ENCODE measurements at places on chromosomes 7 and 10.
A peak's percentile ranks its signal among the peaks of the same experiment; 100 is the strongest.

DNA sequence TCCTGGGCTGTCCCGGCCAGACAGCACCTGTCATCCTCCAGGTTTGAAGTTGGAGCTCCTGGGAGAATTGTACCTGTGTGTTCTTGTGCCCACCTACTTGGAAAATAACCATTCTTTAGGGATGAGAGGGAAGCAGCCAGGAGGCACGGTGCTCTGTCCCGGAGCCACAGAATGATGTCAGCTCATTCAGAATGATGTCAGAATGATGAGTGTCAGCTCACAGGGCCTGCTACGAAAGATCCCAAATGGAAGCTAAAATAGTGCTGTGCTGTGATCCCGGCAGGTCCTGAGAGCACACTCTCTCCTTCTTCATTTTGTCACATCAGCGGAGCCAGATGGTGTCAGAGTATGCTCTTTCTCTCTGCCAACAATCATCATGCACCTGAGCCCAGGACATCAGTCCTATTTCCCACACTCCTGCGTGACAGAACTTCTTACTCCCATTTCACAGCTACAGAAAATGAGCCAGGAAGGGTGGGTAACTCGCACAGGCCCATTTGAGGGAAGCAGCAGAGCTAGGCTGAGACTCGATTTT is 8.3 kb downstream of the ABCA13 start:
- DNase-seq = no peak

GRCh38 chr7:128867842-128868623 is 5.4 kb downstream of the ATP6V1F start:
- no peak for DNase-seq

DNA sequence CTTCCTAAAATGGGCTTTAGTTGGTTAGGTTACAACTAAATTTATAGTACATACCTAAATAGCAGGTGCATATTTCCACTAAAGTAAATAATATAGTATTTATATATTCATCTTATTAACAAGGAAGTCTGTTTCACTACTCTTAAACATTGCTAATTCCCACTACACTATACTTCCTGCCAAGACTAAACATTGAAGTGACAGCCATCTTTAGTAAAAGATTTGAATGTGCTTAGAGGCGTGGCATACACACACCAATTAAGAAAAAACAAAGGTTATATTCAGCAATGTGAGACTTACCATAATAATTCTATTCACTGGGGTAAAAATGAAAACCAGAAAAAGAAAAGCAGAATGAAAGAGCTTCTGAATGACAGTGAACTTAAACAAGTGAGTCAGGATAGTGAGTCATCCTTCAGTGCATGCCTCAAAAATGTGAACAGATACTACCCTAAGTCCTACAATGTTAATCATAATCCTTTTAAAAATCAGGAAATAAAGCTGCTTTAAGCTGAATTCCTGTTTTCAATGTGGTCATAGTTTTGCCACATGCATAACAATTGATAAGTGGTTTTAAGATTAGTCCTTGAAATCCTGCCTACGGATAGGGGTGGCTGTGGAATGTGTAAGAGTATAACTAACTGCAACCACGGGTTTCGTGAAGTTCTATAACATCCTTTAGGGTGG is 59.4 kb downstream of the USP6NL start:
- no peak for DNase-seq

- DNase-seq = no peak
These were observed 107.1 kb upstream of the FAM20C start for GRCh38 chr7:85074-85882.

DNA sequence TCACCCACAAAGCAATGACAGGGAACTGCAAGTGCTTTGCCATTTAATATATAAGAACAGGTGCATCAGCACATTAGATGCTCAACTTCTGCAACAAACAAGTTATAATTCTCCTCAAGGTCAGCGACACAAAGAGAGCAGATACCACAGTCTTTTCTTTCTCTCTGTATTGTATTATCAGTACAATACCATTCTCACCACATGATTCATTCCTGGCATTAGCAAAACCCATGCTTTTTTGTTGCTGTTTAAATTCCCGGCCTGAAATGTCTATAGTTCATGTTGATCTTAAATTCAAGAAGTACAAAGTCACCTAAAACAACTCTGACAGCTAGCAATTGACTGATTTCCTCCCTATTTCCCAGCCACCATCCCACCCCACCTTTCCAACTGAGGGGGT is 111.8 kb upstream of the FEZF1 start:
- DNase-seq = no peak

- DNase-seq = no peak
These were observed 27.7 kb downstream of the CUBN start for GRCh38 chr10:17101910-17102266.

DNA sequence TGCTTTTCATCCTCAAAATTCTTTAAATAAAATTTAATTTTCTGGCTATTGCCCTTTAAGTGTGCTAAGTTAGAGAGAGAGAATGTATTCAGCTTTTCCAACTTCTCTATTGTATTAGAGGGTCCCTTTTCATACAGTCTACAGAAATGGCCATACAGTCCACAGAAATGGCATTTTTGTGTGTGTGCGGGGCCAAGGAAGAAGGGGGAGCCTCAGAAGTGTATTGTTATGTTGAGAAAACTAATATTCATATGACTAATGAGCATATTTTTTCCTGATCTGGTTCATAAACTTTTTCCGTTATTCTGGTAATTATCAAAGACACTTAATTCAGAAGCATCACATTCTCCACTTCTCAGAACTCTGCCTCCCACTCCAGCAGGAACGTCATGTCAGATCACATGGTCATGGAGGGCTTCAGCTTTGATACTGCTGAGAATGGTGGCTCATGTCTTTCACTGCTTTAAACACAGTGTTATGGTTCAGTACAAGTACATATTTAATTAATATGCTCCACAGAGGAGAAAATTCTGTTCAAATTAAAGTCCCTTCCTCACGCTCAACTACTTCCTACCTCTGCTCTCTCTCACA is 37.1 kb downstream of the ELMO1 start:
- peak; percentile 41 for DNase-seq

- no peak for DNase-seq
These were observed 123.6 kb downstream of the ZNF248 start for GRCh38 chr10:37733822-37734221.

DNA sequence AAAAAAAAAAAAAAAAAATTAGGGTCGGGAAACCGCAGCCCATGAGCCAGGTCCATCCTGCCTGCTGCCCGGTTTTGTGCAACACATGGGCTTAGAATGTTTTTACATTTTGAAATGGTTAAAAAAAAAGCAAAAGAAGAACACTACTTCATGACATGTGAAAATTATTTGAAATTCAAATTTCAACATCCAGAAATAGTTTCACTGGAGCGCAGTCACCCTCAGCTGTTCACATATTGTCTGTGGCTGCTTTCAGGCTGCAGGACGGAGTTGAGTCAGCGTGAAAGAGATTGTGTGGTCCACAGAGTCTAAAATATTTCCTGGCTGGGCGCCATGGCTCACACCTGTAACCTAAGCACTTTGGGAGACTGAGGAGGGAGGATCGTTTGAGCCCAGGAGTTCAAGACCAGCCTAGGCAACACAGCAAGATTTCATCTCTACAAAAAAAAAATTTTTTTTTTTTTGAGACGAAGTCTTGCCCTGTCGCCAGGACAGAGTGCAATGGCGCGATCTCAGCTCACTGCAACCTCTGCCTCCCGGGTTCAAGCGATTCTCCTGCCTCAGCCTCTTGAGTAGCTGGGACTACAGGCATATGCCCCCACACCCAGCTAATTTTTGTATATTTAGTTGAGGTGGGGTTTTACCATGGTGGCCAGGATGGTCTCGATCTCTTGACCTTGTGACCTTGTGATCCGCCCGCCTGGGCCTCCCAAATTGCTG is 63.9 kb upstream of the ECHDC3 start:
- no peak for DNase-seq

GRCh38 chr7:23002698-23003097 is 11.2 kb downstream of the HYCC1 start:
- no peak for DNase-seq

GRCh38 chr7:7536396-7537019 is 835 bp upstream of the COL28A1 start:
- DNase-seq = no peak

DNA sequence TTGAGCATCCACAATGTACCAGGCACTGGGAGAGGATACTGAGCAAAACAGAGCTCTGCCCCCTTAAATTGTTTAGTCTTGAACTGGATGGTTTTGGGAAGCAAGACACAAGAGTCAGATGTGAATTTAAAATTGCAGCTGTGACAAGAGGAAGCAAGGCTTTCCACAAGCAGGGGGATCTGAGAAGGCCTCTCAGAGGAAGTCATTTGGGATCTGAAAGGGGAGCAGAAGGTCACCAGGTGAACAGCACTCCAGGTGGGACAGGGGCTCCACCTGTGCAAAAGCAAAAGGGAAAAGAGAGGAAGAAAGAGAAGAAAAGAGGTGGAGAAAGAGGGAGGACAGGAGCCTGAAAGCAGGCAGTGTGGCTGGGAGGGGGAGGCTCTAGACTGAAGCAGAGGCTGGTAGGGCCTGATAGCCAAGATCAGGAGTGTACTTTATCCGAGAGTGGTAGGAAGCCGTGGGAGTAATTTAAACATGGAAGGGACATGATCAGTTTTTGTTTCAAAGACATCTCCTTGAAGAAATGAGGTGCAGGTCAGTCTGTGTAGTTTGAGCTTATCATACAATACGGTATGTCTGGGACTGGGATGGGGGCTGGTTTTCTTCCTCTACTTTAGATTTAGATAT is 76.1 kb upstream of the DUSP5 start:
- no peak for DNase-seq

DNA sequence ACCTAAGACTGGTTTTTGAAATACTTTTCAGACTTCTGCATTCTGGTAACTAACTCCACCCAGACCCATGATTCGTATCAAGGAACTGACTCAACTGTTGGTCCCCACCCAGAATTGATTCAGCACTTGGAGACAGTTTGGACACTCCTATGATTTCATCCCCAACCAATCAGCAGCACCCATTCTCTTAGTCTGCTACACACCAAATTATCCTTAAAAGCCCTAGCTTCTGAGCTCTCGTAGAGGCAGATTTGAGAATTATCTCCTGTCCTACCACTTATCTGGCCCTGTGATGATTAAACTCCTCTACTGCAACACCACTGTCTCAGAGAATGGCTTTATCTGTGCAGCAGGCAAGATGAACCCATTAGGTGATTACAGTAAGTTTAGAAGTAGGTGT is 7.7 kb upstream of the GSTO1 start:
- DNase-seq = no peak

DNA sequence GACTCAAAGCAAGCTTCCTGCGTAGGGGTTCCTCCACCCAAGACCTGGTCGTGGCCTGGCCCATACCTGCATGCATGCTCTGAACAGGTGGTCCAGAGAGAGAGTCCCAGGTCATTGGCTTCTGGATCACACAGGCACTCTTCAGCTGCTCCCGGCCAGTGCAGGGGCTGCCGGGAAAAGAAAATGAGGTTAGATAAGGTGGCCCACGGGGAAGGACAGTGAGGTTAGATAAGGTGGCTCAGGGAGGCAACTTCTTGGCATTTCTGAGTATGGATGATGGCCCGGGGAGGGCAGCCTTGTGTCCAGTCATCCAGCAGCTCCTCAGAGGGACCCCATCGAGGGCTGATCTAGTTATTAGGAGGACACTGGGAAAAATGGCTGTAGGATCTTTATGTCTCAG is 87.4 kb downstream of the FRMPD2 start:
- no peak for DNase-seq

DNA sequence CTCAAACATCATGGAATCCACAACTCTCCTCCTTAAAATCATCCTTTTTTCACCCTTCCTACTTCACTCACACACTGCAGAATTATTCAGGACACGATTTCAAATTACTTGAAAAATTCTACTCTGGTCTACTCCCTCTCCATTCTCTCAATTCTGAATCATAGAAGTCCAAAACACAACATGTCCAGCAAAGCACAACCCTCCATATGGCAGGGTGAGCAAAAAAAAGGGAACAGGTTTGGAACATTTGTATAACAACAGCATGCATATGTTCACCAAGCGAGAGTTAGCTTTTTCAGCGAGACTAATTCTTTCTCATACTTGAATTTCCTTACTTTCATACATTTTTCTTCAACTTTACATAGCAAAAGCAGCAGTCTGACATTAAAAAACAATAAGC is 73.4 kb downstream of the ABI1 start:
- no peak for DNase-seq

DNA sequence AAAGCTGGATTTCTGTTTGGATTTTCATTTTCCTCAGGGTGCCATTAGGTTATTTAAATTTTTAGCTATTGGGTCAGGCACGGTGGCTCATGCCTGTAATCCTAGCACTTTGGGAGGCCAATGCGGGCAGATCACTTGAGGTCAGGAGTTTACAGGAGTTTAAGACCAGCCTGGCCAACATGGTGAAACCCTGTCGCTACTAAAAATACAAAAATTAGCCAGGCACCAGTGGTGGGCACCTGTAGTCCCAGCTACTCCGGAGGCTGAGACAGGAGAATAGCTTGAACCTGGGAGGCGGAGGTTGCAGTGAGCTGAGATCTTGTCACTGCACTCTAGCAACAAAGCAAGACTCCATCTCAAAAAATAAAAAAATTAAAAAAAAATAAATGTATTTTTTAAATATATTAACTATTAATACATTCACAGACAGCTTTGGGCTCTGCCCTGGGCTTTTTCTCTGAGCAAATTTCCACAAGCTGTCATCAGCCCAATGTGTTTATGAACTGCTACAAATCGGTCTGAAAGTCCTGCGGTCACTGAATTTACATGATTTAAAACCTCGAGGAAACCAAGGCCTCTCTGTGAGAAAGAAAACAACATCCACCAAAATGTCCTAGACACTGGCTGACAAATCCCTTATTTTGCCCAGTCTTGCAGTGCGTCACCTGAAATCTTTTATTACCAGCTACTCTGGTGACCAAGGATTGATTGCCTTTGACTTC is 19.2 kb upstream of the PLEKHS1 start:
- no peak for DNase-seq

GRCh38 chr10:44969854-44970253 is 8.8 kb downstream of the DEPP1 start:
- DNase-seq = no peak

GRCh38 chr7:22653951-22654350 is 73.0 kb upstream of the IL6 start:
- no peak for DNase-seq

DNA sequence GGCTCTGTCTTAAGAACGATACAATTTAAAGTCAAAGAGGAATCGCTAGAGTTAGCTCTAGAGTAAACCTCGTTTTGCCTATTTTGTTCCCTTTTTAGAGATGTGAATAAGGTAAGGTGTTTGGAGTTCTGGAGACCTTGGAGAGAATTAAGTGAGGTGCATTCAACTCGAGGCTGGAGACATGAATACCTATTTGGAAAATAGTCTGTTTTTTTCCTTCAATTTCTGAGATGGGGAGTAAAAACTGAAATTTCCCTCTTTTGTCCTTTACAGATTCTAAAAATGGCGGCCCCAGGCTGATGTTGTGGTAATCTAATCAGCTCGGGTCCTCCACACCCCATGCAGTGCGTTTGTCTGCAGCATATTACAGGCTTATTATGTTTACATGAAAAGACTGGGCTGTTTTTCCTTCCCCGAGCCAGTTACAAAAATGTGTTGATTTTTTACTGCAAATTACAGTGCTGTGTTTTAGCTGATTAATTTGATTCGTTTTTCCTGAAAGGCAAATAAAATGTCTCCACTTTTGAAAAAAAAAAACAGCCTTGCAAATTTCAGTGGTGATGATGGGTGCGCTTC is 1.5 kb downstream of the KMT2E start:
- no peak for DNase-seq
